ENCODE measurements at places on chromosomes 5 and 9. TPM values are rescaled to one million over a fixed set of nuclear protein-coding genes. Genes with fewer than 3 reads are reported as not detected.

The SLC34A1 gene
- total RNA-seq = not detected

The FSD1L gene
- 42.3 TPM for total RNA-seq

DNA sequence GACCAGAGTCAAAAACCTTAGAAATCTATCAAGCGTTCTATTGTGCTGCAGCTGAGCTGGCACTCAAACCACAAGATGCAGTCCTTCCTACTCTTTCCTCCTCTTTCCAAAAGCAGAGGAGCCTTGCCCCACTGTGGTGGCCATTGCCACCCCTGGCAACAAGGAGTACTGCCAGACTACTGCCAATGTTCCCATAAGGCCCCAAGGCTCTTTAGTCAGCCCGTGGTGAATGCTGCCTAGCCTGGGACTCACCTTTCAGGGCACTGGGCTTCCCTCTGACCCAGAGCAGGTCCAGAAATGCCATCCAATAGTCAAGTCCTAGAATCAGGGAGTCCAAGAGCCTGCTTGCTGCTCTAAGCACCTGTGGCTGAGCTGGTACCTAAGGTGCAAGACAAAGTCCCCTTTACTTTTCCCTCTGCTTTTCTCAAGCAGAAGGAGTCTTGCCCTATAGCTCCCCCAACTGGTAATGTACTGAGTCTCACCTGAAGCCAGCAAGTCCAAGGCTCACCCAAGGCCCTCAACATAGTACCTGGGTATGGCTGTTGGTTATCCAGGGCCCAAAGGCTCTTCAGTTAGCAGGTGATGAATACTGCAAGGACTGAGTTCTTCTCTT is 219.4 kb downstream of the ATPSCKMT start:
- no peak for DNase-seq

- no peak for DNase-seq
Measured at GRCh38 chr9:101795147-101795546, 56.7 kb upstream of the GRIN3A start.

DNA sequence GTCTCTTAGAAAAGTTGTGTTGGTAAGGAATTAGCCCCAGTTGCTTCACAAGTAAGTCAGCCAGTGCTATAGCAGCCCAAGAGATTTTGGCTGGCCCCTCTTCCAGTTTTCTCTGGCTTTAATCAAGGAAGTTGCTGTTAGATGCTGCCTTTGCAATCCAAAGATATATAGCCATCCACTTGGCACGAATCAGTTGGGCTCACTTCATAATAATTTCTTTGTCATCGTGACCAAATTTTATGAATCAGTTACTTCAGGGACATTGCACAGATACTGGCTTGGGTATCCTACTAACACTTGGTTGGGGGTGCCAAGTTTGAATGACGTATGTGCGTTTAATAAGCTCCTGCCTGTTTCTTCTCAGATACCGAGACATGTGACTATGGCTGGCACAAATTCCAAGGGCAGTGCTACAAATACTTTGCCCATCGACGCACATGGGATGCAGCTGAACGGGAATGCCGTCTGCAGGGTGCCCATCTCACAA is 81.5 kb downstream of the VCAN start:
- no peak for DNase-seq

GRCh38 chr5:156402387-156402921 is 75.5 kb downstream of the SGCD start:
- DNase-seq = no peak

Measured in dorsolateral prefrontal cortex (tissue), 122 donors.